Gastroesophageal sphincter (tissue), 4 donors: ENCODE measurements at places on chromosomes 4 and X. TPM values are rescaled to one million over a fixed set of nuclear protein-coding genes. Genes with fewer than 3 reads are reported as not detected.

NAA11 gene
- total RNA-seq = not detected

DNA sequence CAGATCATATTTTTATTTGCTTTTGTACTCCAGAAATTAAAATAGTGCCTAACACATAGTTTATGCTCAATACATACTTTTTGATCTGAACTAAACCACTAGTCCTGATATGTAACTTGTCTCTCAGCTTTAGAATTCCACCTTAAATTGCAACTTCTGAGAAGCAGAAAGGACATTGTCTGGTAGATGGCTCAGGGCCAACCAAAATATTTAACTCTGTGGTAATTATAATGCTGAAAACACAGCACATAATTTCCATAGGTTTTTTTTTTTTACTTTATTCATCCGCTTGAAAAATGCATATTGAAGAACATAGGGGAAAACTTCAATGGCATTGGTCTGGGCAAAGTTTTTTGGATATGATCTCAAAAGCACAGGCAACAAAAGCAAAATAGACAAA is 59.3 kb downstream of the AREG start:
- ATAC-seq = no peak

DNA sequence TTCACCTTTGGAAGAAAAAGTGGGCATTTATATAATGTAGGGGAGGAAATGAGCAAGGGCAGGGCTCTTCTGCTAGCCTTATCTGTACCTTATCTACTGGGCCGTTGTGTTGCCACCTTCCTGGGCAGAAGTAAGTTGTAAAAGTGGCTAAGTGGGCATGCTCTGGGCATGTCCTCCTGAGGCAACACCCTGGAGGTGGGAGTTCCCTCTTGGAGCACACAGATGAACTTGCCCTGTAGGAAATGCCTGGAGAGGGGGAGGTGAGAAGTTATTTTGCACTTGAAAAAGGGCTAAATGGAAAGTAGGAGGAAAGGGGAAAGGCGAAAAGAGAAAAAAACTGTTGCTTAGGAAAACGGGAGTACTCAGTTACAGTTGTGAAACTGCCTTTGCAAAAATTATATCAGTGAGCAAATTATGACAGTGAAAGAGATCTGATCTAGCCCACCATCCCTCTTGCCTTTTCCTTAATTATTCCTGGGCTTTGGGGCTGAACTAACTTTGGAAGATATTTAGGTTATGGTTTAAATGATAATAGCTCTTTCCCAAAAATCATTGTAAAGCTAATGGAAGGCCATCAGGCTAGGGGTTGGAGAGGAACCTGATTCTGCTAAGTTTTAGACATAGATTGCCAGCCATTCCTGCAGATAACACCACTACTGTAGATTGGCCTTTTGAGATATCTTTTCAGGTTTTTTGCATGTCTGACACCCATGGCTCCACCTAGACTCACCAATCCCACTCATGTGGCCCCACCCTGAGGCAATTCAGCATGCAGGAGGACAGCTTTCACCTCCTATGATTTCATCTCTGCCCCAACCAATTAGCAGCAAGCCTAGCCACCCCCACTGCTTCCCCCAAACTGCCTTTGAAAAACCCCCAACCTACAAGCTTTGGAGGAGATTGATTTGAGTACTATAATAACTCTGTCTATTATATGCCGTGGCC is 20.5 kb upstream of the ZNF81 start:
- ATAC-seq = no peak

DNA sequence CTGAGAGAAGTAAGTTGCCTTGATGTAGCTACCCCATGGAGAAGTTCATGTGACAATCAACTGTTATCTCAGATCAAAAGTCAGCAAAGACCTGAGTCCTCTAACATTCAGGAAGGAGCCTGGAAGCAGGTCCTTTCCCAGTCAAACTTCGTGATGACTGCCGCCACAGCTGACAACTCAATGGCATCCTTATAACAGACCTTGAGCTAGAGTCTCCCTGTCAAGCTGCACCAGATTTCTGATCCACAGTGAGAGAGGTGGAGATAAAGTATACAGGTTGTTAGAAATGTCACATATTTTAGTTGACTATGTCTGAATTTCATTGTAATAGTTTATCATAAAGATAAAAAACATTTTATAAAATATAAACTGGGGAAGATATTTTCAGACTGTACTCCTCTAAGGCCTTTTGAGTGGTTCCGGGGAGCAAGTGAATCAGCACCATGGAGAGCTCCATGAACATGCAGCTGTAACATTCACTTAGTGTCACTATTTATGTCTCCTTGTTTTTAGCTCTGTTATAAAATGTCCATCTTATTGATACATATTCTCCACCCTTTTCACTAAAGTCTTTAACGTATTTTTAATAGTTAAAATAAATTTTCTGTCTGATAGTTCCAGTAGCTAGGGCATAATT is 1653.5 kb upstream of the AGA start:
- no peak for ATAC-seq

DNA sequence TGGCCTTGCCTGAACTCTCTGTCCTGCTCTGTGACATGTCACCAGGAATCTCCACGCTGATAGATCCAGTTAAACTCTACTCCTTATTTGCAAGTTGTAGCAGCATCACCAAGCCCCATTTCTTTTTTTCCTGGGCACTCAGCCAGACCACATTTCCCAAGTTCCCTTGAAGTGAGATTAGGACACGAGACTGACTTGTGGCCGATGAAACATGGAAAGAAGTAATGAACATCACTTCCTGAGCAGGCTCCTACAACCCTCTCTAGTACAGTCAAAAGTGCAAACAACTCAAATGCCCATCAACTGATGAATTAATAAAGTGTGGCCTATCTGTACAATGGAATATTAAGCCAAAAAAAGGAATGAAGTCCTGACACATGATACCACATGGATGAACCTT is 74.6 kb downstream of the MAP3K15 start:
- no peak for ATAC-seq

- no peak for ATAC-seq
These were observed 356.7 kb downstream of the STIM2 start for GRCh38 chr4:27217261-27217769.

GRCh38 chrX:70672326-70672725 is 227.7 kb downstream of the DLG3 start:
- no peak for ATAC-seq

DNA sequence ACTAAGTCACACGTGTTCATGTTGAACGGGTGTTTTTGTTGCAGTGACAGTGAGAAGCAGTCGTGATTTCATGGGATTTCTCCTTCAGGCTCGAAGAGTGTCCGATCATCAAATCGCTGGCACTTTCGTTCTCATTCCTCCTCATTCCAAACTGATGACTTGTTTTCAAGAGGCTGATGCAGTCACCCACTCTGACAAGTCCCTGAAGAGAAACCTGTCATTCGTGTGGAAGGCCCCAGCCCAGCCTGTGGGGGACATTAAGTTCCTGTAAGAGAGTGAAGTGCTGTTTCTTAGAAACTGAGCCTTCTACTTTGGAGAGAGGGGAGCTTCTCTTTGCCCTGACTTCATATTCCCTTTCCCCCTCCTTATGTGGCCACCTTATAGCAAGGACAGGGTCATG is 8.0 kb downstream of the REELD1 start:
- no peak for ATAC-seq
